ENCODE measurements at places on chromosomes 4 and X.

DNA sequence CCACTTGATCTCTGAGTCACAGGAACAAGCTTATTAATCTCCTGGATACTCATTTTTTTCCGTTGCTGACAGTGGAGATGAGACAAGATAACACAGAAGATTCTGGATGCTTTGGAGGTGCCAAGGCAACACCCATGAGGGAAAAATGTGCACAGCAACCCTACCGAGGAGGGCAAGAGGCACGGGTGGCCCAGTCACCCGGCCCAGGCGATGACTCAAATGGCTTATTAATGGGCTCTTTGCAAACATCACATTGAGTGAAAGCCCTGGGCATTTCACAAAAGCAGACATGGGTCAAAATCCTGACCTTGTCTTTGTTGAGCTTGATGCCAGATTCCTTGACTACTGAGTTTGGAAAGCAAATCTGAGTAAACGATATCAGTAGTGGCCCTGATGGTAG lies 315.1 kb downstream of the STK32B start:
- no peak for DNase-seq

DNA sequence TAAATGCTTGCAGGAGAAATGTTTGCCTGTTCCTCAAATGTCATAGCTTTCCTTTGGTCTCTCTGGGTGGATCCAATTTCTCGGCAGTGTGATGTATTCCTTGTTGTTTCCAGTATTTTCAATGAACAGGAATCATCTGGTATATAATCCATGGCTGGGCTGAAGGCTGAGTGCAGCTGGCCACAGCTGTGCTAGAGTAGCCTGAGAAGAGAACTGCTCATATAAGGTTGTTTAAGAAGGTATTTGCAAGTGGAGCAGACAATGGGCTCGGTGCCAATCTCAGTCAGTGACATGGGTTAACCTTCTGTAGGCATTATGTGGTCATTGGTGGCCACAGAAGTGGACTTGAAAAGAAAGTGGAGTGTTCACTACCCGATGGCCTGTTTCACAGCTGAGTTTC lies 390.3 kb downstream of the SPRY1 start:
- no peak for DNase-seq

GRCh38 chr4:105274504-105274903 lies 127.8 kb downstream of the TET2 start:
- DNase-seq: no peak

DNA sequence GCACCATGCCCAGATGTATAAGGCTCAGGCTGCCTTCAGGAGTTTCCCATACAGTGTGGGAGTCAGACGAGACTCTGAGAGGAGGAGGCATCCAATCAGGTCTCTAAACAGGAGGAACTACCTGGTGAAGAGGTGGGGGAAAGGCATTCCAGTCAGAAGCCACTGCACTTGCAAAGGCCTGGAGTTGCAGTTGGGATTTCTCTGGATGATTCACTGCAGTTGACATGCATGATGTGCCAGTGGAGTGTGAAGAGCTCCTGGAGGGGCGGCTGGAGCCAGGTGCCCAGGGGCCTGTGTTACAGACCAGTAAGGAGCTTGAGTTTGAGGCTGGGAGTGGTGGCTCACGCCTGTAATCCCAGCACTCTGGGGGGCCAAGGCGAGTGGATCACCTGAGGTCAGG lies 339.1 kb downstream of the ARHGAP10 start:
- no peak for DNase-seq

GRCh38 chr4:54571293-54572151 lies 86.2 kb upstream of the KIT start:
- DNase-seq: no peak

- DNase-seq: no peak
Observed at GRCh38 chr4:55169352-55169961, 44.1 kb upstream of the KDR start.

GRCh38 chr4:147057611-147058190 lies 112.0 kb upstream of the TTC29 start:
- no peak for DNase-seq

- no peak for DNase-seq
Observed at GRCh38 chrX:47243351-47243750, 10.5 kb downstream of the USP11 start.

- no peak for DNase-seq
Observed at GRCh38 chr4:77845400-77845799, 17.2 kb upstream of the MRPL1 start.

GRCh38 chr4:40916218-40916555 lies 166.4 kb downstream of the NSUN7 start:
- no peak for DNase-seq

- DNase-seq: no peak
Observed at GRCh38 chrX:104430742-104431119, 135.3 kb upstream of the IL1RAPL2 start.

DNA sequence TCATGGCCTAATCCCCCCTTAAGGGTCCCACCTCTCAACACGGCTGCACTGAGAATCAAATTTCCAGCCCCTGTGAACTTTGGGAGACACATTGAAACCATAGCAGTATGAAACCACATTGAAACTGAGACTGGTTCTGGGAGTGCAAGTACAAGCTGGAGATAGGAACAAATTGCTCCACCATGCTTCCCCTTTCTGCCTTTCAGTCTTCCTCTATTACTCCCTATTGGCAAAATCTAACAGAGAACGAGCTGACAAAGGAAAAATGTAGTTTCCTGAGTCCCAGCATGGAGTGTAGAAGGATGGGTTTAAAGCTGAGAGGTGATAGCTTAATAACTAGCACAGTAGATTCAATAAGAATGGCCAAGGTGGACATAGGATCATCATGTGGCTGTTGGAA lies 161.7 kb upstream of the RPL34 start:
- no peak for DNase-seq

DNA sequence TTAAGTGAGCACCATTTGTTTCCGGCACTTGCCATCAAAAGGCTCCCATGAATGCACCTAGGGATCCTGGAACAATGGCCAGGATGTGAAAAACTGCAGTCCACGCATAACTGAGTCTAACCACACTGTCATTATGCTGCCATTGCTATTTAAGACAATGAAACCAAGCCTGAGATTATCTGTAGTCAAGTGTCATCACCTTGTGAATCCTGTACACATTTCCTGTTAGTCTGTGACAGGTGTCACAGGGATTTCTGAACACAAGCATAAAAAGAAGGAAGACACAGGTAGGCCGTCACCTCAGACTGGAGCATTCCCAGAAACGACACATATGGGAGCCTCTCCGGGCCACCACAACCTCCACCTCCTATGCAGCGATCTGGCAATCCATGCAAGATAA lies 66.7 kb downstream of the HADH start:
- DNase-seq: no peak

DNA sequence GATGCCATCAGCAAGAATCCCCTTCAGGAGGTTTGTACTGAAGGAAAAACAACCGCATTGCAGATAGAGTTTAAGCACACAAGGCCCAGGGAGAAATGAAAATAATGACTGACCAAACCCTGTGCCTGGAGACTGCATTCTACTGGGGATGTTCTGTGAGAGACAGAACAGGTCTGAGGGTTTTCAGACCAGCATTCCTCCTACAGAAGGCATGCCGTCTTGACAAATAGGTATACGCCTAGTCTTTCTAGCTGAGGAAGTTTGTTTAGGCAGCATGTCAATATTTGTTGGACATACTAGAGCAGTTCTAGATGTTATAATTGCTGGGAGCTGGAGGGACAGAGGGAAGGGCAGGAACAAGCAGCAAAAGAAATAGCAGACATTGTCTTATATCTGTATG lies 68.4 kb upstream of the SCOC start:
- DNase-seq: no peak

GRCh38 chr4:188143731-188144130 lies 4.5 kb downstream of the TRIML1 start:
- DNase-seq: no peak

DNA sequence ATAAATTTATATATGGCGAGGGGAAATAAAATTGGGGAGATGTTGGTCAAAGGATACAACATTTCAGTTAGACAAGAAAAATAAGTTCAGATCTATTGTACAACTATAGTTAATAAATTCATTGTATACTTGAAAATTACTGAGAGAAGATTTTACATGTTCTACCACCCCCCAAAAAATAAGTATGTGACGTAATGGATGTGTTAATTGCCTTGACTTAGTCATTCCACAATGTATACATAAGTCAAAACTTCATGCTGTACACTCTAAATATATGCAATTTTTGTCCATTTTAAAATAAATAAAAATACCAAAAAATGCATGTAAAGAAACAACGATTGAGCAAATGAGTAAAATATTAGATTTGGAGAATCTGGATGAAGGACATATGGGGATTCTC lies 1.8 kb downstream of the USP11 start:
- no peak for DNase-seq

- DNase-seq: no peak
Observed at GRCh38 chr4:29415771-29416170, 1304.4 kb upstream of the PCDH7 start.

DNA sequence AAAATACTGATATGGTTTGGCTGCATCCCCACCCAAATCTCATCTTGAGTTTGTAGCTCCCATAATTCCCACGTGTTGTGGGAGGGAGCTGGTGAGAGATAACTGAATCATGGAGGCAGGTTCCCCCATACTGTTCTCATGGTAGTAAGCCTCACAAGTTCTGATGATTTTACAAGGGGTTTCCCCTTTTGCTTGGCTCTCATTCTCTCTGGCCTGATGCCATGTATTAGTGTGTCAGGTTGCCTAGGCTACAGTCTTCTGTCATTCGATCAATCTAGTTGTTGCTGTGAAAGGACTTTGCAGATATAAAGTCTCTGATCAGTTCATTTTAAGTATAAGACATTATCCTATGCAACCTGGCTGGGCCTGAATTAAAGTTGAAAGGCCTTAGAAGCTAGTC lies 209.3 kb upstream of the MAOA start:
- DNase-seq: no peak

GRCh38 chr4:77187322-77187721 lies 30.3 kb downstream of the CCNG2 start:
- no peak for DNase-seq

DNA sequence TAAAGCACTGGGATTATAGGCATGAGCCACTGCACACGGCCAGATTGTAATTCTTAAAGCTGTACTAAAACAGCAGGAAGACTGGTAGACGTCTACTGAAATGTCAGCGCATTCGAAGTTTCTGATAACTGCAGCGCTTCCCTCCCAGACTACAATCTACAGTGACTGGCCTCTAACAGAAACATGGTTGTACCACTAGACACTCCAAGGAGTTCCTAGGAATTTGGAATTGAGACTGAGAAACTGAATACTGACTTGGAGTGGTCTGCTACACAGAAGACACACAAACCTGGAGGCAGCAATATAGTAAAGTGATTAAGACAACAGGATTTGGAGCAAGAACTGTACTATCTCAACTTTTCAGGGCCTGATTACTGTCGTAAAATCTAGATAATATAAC lies 937 bp downstream of the HELQ start:
- DNase-seq: no peak

DNA sequence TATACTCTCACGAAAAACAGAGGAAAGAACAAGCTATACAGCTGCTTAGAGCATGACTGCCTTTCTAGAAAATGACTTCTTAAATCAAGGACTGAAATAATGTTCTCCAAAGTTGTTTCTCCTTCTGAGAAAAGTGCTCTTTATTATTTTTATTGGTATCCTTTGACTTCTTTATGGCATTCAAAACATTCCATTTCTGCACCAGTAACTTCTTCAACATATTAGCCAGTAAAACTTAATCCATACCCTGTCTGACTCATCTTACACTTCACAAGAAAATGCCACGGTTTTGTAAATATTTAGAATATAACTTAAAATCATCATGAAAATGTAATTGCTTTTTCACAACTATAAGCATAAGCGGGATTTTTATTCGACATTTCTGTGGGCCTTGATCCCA lies 180.4 kb downstream of the NR3C2 start:
- no peak for DNase-seq

GRCh38 chr4:184289179-184289535 lies 71.5 kb upstream of the ENPP6 start:
- no peak for DNase-seq

- no peak for DNase-seq
Observed at GRCh38 chrX:1093121-1093520, 119.3 kb downstream of the CRLF2 start.

GRCh38 chrX:13087322-13088155 lies 43.1 kb upstream of the FAM9C start:
- no peak for DNase-seq

DNA sequence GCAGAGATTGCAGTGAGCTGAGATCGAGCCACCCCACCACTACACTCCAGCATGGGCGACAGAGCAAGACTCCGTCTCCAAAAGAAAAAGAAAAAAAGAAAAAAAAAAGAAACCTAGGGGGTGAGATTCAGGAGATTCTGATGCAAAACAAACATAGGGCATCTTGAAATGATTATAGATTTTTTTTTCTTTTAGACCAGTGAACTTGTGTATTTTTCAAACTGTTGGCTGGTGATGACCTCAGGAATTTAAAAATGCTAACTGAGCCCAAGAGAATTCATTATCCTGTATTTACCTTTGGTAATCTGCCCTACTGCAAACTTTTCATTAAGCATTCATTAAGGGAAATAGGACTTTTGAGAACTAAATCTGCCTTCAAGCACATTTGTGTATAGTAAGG lies 20.6 kb downstream of the ATP10D start:
- DNase-seq: no peak

- no peak for DNase-seq
Observed at GRCh38 chrX:10042055-10042454, 74.9 kb downstream of the CLDN34 start.

All from activated CD8-positive, alpha-beta memory T cell treated with anti-CD3 and anti-CD28 coated beads for 1 hour (primary cell).